ENCODE measurements at places on chromosomes 6 and 20.

DNA sequence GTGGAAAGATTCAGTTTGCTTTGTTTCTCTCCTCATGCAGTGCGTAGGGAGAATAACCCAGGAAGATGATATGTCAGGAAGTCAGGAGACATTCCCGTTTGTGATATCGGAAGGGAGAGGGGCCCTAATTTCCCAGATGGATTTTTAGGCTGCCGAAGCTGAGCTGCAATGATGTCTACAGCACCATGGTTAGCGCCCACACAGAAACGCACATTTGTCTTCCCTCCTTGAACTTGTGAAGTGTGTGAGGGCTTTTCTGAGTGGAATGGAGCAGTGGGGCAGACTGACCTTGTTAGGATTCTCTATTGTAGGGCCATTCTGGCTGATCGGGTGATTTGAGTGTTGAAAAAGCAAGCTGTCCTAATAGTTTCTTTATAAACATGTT is 191.3 kb upstream of the ARG1 start:
- DNase-seq = no peak

- no peak for DNase-seq
These were observed 707.0 kb downstream of the QKI start for GRCh38 chr6:164121527-164121926.

- no peak for DNase-seq
These were observed 70.4 kb downstream of the ENPP1 start for GRCh38 chr6:131877999-131878789.

DNA sequence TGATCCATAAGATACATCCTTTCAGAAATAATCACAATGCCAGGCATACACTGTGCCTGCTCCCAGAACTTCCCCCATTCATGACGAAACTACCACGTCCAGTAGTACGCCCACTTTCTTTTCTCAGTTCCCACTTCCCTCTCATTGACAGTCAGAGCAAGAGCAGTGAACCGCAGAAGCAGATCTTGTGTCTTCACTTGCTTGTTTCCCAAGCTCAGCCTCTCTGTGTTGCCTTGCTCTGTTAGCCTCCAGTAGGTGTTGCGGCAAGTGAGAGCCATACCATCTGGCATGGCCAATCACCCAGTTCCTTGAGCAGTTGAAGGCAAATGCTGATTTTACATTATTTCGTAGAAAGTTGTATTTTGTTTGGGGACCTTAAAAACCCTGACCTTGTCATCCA is 11.7 kb downstream of the UST start:
- no peak for DNase-seq

GRCh38 chr6:143964674-143965081 is 43.4 kb downstream of the PLAGL1 start:
- no peak for DNase-seq

DNA sequence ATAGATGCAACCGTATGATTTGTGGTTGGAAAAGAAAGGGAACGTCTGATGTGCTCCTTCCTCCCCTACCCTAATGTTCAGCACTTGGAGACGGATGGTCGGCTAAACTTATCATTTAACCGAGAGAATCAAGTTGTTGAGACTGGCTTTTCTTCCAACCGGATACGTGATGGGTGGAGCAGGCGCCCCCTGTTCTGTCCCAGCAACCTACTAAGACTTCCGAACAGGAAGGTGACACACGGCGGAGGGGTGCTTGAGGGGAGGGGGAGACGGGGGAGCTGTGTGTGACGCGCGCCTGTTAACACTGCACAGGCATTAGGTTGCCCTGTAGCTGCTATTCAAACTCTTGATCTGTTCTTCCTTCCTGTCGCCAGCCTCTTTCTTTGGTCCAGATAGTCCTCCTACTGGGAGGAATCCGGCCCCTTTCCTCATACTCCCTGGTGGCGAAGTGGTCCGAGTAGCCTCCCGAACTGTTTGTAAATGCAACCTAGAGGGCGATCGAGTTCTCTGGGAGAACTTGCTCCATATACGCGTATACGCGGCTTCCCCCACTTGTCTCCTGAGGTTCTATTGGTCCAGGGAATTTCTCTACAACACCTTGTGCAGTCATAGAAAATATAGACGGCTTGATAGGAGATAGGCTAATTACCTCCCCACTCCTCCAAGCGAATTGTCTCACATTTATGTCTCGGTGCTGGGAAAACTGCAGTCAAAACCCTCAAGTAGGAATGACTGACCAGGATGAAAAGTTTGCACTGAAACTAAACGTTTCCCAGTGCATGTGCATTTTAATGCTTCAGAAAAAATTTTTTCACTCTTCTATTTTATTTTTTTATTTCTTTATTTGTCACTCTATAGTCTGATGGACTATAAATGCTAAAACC is 126.0 kb upstream of the SLC2A12 start:
- DNase-seq = peak; percentile 75

DNA sequence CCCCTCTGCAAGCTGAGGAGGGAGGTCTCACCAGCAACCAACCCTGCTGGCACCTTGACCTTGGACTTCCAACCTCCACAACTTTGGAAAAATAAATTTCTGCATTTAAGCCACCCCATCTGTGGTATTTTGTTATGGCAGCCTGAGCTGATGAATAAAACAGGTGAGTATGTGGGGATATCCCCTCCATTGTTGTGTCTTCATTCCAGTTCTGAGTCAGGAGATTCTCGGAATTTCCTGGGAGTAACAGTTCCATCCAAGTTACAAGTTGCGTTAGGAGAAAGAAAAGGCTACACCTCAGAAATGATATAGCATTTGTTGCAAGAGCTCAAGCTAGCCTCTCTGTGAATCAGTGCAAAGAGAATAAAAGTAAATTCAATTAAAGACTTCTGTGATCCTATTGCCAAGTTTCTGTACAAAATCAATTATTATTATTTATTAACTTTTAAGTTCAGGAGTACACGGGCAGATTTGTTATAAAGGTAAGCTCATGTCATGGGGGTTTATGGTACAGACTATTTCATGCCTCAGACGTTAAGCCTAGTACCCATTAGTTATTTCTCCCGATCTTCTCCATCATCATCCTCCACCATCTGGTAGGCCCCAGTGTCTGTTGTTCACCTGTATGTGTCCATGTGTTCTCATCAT is 153.0 kb downstream of the NKAIN2 start:
- no peak for DNase-seq

GRCh38 chr6:402901-403658 is 11.5 kb downstream of the IRF4 start:
- no peak for DNase-seq

GRCh38 chr20:24766826-24767622 is 182.0 kb upstream of the CST7 start:
- no peak for DNase-seq
